NAMALWA (cell line): ENCODE measurements at places on chromosomes 2 and 18.

GRCh38 chr2:99275882-99276281, 20.4 kb upstream of the LYG2 start:
- no peak for DNase-seq

DNA sequence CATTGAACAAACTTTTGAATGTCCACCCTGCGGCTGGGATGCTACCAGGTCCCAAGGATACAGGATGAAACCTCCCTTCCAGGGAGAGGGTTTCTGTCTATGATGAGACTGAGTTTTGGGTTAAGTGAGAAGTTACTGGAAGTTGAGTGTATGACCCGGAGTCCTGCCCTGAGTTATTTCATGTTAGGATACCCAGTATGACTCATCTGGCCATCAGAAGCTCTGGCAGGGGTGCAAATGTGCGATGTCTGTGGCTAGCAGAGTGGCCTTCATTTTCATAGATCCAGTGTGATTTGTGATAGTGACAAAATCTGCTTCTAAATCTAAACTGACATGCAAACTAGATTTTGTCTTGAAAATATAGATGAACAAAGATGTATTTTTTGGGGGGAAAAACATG, 55.3 kb downstream of the KCTD1 start:
- no peak for DNase-seq

DNA sequence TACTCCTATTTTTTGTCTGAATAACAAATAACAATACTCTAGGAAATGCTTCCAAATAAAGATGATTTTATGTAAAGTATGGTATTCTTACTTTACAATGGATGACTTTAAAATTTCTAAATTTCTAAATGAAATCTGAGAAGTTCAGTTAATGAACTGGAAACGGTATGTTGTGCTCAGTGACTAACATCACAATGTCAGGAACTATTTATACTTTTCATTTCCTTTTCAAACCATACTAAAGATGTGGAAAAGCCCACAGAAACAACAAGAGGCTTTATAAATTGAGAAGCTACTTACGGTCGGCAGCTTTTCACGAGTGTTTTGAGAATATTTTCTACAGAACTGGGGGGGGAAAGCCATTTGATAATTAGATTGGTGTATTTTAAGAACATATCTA, 31.1 kb downstream of the PSME4 start:
- no peak for DNase-seq

DNA sequence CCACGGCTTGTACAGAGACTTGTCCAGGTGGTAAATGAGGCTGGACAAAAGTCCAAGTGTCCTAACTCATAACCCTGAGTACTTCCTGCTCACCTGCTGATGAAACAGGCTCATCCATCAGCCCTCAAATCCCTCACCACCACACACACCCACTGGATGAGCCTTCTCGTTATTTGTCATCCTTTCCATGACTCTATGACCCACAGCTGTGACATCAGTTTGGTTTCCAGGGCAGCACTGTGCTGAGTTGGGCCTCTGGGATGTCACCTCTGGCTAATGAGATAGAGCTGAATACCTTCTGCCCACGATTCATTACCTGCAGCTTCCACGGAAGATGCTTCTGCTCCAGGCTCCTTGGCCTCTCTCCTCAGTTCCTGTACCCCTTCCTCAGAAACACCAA, 39.4 kb downstream of the SLC14A2 start:
- DNase-seq = no peak

DNA sequence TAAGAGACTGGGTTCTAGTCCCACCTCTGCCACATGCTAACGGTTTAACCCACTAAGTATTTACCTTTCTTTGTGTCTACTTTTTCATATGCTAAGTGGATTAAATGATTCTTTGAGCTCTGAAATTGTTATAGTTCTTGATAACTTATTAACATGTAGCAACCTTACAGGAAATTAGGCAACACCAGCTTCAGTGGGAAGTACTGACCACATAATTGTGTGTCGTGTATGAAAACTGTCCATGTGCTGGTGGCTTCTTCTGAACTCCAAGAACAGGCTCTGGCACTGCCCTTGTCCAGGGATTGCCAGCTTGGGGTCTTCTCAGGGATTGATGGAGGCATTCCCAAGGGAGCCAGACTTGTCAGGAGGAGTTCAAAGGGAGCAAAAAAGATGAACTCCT, 427.7 kb downstream of the TGIF1 start:
- DNase-seq = no peak

DNA sequence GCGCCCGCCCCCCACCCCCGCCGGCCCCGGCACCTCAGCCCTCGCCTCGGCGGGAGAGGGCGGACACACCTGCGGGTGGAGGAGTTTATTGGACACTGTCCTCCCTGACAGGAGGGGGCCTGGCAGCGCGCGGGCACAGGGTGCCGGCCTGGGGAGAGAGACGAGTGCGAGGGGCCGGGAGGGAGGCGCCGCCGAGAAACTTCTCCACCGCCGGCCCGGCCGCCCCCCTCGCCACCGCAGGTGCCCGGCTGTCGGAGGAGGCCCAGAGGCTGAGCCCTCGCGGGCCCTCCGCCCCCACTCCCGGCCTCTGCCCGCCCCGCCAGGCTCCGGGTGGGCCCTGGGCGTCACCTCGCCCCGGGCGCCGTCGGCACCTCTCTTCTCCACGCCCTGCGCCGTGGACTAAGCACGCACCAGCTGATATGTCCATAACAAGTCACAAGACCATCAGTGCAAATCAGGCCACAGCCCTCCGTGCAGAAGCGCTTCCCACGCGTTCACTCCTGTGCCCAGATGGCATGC, 311.3 kb downstream of the CELF4 start:
- DNase-seq = no peak

DNA sequence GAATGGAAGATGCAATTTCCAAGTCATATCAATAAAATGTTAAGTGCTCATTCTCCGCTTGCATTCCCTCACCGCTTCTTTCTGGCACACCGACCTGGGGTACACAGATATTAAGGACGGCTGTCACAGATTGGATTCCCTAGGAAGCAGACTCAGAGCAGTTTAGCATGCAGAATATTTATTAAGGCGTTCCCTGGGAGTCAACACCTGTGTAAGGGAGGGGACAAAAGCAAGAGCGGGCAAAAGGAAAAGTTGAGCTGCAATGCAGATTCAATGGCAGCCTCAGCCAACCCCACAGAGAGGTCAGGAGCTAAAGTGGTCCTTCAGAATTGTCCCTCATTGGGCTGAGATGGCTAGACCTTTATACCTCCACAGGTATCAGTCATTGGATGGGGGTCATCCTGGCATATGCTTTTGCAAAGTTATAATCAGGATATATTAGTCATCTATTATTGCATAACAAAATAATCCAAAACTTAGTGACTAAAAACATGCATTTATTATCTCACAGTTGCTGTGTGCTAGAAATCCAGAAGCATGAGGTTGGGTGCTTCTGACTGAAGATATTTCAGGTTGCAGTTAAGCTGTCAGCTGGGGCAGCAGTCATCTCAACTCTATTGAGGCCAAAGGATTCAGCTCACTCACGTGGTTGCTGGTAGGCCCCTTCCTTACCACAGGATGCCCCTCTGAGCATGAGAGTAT, 27.0 kb upstream of the INO80D start:
- DNase-seq = no peak

DNA sequence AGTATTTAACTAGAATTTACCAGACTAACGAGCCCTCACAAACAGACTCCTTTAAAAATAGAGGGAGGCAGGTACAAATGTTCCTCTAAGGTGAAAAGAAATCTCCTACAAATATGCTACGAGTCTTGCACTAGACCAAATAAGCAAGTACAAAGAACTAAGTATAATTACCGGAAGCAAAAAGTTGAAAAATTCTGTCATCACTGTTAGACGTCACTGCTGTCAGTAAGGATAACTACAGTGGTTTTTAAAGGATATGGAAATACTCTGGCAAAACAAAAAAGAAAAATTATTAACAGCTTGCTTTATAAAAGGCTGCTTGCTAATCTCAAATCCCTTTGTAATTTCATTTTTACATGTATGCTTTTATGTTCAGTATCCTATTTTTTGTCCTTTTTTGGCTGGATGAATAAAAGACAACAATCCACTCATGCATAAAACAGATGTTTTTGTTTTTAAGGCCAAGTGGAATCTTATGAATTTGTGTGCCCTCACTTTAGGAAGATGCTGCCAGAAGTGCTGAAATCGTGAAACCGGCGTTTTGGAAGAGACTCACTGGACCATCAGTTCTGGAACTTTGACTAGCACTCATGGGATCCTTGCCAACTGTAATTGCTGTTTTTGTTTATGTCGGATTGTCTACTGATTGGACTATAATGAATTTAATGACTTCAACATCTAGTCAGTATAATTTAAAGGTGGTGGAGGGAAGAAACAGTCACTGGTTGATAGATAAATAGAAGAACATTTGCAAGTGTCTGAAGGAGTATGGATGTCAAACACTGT, 6.7 kb downstream of the ZNF521 start:
- no peak for DNase-seq

- no peak for DNase-seq
Observed at GRCh38 chr2:43082903-43083677, 143.3 kb downstream of the ZFP36L2 start.

DNA sequence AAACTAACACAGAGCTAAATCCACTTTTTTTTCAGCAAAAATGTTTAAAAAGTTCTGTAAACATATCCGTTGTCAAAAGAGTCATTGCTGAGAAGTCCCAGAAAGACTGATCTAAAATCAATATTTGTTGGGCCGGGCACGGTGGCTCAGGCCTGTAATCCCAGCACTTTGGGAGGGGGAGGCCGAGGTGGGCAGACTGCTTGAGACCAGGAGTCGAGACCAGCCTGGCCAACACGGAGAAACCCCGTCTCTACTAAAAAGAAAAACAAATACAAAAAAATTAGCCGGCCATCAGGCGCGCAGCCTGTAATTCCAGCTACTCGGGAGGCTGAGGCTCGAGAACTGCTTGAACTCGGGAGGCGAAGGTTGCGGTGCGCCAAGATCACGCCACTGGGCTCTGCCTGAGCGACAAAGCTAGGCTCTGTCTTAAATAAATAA, 1.4 kb downstream of the OLA1 start:
- DNase-seq = no peak

DNA sequence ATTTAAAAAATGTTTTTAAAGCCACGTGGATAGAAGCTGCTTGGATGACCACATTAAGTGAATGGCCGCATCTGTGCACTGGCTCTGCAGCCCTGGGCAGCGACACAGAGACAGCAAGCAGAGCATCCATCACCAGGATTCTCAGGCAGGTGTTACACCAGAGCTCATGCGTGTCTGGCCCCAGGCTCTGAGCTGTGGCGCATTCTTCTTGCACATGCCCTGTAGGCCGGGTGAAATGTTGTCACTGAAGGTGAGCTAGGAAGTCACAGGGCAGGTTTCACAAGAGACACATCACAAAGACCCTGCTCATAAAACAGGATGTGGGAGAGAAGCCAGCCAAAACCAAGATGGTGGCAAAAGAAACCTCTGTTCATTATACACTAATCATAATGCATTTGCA, 8.4 kb upstream of the PXDN start:
- DNase-seq = no peak

DNA sequence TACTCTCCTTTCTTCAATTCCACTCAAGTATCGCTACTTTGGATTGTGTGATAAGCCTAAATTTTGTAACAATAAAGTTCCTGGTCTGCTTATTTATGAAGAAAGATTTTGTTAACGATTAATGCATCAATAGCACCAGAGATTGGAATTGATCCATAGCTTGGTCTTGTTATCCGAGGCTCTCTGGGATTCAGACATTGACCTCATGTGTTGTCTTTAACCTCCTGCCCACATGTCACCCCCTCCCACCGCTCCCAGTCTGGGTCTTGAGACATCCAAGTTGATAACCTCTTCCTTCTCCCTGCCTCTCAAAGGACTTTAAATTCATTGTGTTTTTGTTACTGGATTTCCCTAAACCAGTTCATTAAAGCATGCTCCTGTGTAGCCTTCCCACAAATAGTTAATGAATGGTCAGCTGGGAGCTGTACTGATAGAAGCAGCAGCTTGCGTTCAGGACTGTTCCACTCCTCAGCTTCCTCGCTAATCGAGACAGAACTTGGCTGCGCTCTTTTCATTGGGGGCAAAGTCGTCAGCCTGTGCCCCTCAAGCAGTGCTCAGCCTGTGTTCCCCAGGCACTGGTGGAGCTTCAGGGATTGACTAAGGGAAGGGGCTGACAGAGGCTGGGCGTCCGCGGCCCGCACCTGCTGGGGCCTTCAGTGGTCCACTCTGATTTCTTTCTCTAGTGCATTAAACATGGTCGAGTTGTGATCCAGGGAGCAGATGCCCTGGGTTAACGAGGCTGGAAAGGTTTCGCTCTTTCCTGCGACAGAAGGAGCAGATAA, 18.9 kb downstream of the ASB1 start:
- DNase-seq = no peak

DNA sequence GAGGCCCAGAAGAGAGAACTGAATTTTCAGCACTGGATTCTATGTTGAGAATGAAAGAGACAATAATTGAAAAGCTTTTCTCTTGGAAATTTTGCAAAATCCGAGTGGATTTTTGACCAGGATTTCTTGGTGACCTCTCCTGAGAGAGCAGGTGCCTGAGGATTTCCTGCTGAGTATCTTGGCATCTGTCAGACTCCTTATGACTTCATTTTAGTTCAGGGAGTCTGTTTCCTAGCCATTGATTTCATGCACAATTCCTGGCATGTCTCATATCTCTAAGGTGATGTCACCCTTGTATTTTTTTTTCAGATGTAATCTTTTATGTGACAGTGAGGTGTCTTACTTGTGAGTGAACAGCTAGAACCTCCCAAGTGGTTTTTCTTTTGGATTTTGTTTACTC, 195.9 kb downstream of the NEDD4L start:
- no peak for DNase-seq

DNA sequence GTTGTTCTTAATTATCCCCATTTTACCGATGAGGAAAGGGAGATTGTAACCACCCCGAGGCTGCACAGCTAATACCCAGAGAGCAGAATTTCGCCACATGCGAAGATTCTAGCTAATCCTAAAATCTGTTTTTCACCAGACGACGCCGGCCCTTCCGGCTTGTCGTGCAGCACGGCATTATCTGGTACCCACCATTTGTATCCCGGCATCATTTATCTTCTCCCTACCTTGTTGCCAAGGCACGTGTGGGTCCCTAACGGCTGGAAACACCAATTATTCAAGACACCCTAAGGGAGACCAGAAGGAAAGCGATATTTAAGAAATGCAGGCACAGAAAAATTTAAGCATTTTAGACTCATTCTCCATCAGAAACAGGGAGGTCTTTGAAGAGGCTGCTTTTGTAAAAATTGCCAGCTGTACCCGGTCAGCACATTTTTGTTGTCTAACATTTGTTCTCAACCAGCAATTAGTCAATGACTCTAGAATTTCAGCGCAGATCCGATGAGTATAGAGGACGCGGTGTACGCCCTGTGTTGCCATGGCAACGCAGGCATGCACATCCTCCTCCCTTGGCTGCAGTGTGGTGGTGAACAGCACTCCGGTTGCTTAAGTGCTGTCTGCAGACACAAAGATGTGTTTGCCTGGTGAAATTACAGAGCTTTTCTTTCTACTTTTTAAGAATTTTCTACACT, 111.6 kb downstream of the AGAP1 start:
- no peak for DNase-seq

- no peak for DNase-seq
Observed at GRCh38 chr18:64271246-64271645, 122.4 kb upstream of the LINC00305 start.

DNA sequence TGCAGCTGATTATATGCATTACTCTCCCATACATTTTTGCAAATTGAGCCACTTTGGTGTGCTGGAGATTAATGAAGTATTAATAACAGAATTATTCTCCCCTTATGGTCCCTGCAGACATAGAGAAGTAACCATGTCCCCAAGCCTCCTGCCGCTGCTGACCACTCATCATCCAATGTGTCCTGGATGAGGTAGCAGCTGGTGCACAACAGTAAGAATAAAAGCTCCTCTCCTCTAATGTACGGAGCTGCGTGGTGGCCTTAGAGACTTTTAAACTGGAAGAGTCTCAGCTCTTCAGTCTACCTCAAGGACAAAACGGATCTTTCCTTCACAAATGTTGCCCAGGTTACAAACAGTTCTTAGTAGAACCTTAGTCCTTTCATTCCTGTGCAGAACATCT, 37.7 kb downstream of the TPO start:
- no peak for DNase-seq
